ENCODE measurements at places on chromosomes 2 and 18.

- no peak for DNase-seq
Measured at GRCh38 chr2:173264603-173265366, 89.9 kb upstream of the CDCA7 start.

DNA sequence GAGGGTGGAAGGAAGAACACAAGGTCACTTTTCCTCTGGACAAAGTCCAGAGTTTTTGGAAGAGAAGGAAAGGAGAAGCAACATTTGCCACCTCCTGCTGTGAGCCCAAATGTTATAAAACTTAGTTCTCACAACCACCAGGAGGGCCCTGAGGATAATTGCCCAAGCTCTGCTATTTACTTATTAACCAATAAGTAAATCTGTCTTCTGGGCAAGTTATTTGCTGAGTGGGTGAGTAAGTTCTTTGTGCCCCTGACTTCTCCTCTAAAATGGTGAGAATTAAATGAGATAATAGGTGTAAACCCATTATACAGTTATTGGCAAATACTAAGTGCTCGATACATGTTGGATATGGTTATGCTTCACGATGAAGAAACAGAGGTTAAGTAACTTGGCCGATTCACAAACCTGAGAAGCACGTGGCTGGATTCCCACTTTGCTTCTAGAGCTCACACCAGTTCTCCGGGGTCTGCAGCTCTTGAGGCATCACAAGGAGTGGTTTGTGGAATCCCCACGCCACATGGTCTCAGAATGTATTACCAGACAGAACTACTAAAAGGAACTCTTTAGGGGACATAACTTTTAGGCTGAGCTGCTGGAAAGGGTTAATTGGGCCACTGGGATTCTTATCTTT, 164.1 kb downstream of the MYCN start:
- DNase-seq = peak; percentile 24

DNA sequence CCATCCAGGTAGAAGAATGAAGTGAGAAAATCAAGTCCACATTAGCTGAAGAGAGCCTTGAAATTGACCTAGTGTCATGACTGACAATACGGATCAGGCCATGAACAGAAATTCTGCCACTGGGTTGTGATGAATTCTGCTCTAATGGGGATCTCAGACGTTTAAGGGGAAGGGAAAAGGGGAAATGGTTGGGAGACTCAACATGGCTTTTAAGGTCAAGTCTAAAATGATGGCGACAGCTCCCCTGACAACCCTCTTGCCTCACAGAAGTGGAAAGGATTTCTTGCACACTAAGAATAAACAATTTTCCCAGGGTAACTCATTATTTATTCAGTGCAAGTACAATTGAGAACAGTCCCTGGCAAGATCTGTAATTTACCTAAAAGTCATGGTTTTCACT, 302.5 kb upstream of the ACVR2A start:
- DNase-seq = no peak

DNA sequence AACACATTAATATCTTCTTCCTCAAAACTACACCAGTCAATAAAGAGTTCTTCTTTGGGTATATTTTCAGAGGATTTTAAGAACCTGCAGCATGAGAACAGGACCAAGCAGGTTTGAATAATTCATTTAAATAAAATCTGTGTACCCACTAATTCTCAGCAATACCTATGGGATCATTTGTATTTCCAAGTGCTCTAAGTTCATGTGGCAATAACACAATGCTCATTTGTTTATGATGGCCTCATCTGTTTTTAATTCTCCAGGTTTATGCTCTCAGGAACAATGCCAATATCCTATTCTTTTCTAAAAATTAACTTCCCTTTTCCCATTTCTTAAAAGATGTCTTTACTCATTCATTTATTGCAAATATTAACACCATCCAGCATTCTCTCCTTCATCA, 264.7 kb downstream of the METTL4 start:
- DNase-seq = no peak

GRCh38 chr2:237572742-237573101, 6.3 kb downstream of the PRLH start:
- DNase-seq = no peak

Data from LoVo (cell line).